Left hindlimb (tissue), 1 donor: ENCODE measurements at places on chromosomes 11 and 22.

- DNase-seq: no peak
Measured at GRCh38 chr11:33147559-33147958, 13.7 kb downstream of the CSTF3 start.

- peak; percentile 28 for DNase-seq
Measured at GRCh38 chr22:19169002-19169946, 9.3 kb downstream of the SLC25A1 start.

GRCh38 chr22:24140357-24140756 lies 40.9 kb upstream of the SUSD2 start:
- DNase-seq: no peak

GRCh38 chr11:58807343-58807742 lies 37.2 kb downstream of the GLYATL2 start:
- DNase-seq: no peak

DNA sequence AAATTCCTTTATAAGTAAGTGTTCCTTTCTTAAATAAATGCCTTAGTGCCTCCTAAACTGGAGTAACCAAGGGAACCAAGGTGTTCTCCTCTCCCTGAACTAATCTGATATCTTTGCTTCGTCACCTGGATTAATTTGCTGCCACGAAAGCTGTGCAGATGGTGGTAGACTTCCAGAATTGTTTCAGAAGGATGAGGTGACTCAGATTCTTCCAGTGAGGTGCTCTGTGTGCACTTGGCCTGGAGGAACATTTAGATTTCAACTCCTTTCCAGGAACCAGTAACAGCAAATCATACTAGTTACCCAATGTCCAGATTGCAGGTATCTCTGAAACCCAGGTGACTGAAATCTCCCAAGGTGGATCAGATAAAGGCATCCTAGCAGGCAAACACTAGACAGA lies 181.9 kb downstream of the FAT3 start:
- no peak for DNase-seq

GRCh38 chr11:75490221-75491181 lies 35.2 kb downstream of the GDPD5 start:
- DNase-seq: no peak

- no peak for DNase-seq
Measured at GRCh38 chr11:63841554-63841953, 2.6 kb downstream of the MARK2 start.

GRCh38 chr11:115411120-115411519 lies 93.1 kb downstream of the CADM1 start:
- no peak for DNase-seq

GRCh38 chr11:114209904-114210303 lies 86.3 kb upstream of the NNMT start:
- no peak for DNase-seq

GRCh38 chr11:119843877-119844276 lies 114.9 kb upstream of the NECTIN1 start:
- no peak for DNase-seq

GRCh38 chr22:40241200-40241763 lies 63.6 kb downstream of the TNRC6B start:
- no peak for DNase-seq

- DNase-seq: no peak
Measured at GRCh38 chr11:113045146-113045545, 83.9 kb downstream of the NCAM1 start.

- peak; percentile 50 for DNase-seq
Measured at GRCh38 chr11:116960930-116961329, 123.5 kb upstream of the APOA1 start.

DNA sequence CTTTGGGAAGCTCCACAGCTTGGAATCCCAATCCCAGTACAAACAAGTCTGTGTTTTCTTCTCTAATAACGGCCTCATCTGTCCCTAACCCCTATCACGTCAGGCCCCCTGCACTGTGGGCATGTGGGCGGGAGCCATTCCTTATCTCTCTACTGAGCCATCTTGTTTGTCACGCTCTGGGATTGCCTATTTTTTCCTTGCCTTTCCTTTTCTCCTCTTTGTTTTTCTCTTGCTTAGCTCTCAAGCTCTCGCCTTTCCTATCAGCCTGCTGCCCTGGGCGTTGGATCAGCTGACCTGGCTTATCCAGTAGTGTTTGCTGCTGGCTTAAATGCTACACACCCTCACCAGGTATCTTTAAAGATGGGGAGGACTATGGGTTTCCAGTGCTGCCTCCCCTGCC lies 35.8 kb downstream of the ARHGAP1 start:
- no peak for DNase-seq

- DNase-seq: no peak
Measured at GRCh38 chr11:37907436-37908218, 1309.6 kb upstream of the RAG2 start.

GRCh38 chr11:75563501-75563977 lies 1.5 kb downstream of the SERPINH1 start:
- DNase-seq: no peak

GRCh38 chr22:31332886-31333285 lies 13.3 kb downstream of the PATZ1 start:
- DNase-seq: no peak

- no peak for DNase-seq
Measured at GRCh38 chr11:78748918-78749690, 174.4 kb upstream of the NARS2 start.

DNA sequence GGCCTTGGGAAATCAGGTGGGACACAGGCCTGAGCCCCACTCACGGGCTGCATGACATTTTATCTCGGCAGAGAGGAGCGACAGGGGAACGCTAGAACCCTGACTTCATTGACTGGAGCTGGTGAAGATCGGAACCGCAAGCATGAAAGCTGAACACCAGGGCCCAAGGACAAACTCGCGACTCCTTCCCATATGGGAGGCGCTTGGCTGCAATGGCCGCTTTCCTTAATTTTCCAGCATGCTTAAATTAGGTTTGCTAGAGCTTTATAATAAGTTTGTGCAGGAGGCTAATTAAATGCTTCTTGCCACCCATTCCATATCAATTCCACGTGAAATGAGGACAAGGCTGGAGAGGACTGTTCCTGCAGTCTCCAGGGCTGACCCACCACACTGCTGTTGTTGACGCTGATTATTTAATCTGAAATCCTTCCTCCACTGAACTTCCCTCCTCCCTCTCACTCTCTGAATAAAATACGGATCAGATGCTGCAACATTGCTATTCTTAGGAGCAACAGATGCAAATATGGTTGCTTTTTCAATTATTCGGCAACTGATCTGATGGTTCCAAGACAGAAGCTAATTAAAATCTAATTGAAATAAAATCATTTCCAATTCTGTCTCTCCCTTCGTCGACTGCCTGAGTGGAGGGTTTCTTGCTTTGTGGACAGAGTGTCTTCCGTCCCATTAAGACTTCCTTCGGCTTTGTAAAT lies 692.9 kb downstream of the OPCML start:
- DNase-seq: no peak
